Cerebellar nuclear complex (tissue), 1 donor: ENCODE measurements at places on chromosomes 11 and 22.

- no peak for DNase-seq
Measured at GRCh38 chr22:40051322-40051721, 56.6 kb downstream of the FAM83F start.

DNA sequence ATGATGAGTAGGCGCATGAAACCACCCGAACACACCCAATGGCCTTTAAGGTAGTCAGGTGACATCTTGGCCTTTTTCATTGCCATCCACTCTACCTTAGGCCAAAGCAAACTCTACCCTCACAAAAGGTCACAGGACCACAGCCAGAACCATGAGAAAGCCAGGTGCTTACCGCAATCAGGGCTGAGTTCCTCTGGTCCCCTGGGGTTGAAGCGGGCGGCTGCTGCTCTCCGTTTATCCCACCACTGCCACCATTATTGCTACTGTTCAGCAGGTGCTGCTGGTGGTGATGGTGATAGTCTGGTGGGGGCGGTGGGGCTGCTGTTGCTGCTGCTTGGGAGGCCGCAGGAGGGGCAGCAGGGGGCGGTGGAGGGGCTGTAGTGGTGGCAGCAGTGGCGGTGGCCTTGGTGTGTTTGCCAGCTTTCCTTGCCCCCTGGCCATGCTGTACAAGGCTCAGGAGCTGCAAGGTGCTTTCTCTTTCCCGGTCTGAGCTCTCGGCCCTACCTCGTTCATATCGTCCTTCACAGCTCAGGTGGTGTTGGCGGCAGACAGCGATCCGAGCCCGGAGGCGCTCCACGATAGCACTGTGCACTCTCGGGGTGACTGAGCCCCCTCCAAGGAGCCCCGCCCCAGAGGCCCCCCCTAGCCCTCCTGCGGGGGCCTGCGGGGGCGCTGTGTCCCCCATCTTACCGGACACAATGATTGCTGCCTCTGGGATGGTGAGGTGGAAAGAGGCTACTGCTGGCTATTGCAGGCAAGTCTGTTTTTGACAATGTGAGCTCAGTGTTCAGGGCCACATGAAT, 1.6 kb downstream of the MAML2 start:
- DNase-seq: no peak

DNA sequence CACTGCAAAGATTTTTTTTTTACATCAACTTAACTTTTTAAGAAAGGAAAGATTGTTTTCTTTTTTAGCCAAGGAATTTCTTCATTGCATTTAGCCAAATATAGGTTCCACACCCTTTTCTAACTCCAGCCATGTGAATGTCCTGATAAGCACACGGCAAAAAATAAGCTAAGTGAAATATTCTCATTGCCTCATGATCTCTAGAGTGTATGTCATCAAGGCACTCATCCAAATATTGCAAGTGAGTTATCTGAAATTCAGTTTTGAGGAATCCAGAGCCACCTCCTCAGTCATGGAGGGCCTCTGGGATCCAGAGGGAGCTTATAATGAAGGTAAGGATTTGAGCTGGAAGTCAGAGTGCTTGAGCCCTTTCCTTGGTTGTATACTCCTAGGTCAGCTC, 80.0 kb downstream of the BLID start:
- no peak for DNase-seq

GRCh38 chr11:18364495-18365073, 29.8 kb upstream of the LDHA start:
- DNase-seq: no peak

DNA sequence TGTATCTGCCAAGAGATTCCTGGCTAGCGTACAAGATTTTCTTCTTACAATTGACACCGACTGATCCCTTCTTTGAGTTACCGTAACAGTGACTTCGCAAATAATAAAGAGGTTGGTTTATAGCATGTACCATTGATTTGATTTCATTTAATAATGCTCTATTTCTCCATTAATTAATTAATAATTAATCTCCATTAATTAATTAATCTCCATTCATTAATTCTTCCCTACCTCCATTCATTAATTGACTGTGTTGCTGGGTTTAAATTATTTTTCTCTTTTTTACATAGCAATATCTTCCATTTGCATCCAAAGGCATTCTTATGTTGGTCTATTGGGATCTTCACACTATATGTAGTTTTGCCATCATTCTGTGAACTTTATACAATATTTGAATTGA, 21.0 kb downstream of the OR5AS1 start:
- DNase-seq: no peak

- no peak for DNase-seq
Measured at GRCh38 chr11:47233989-47234668, 14.5 kb downstream of the ACP2 start.

DNA sequence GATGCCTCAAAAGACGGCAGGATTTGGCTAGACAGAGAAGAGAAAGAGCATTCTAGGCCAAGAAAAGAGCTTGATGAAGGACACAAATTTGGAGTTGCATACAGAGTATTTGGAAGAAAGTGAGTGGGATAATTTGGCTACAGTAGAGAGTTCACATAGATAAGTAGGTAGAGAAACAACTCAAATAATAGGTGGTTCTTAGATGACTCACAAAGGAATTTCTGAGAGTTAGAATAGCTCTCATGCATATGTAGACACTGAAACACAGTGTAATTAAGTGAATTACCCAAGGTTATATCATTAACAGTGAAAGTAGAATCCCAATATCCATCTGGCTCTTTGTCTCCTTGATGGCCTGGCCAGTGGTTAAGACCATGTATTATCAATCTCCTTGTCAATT, 228.6 kb upstream of the DDI1 start:
- no peak for DNase-seq

- no peak for DNase-seq
Measured at GRCh38 chr22:22840780-22841179, 46.8 kb upstream of the IGLL5 start.

DNA sequence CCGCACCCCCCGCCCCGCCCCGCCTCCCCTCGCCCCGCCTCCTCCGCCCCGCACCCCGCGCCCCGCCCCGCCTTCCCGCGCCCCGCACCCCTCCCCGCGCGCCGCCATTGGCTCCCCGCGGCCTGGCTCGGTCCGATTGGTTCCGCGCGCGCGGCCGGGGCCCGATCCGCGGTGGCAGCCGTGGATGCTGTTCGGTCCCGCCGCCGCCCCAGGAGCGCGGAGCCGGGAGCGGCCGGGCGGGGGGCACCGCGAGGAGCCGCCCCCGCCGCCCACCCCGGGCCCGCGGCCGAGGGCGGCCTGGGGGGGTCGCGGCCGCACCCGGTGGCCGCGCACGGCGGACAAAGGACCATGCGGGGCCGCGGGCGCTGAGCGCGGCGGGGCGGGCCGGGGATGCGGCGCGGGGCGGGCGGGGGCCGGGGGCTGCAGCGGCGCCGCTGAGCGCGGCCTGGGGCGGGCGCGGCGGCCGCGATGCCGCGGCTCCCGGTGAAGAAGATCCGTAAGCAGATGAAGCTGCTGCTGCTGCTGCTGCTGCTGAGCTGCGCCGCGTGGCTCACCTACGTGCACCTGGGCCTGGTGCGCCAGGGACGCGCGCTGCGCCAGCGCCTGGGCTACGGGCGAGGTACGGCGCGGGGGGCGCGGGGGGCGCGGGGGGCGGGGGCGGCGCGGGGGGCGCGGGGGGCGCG, at the start of gene B4GALNT4:
B4GALNT4 (plus strand) TSS at position 164 of the 683 bp plus-strand sequence; CDS start at position 469, 305 bp downstream.
- no peak for DNase-seq

DNA sequence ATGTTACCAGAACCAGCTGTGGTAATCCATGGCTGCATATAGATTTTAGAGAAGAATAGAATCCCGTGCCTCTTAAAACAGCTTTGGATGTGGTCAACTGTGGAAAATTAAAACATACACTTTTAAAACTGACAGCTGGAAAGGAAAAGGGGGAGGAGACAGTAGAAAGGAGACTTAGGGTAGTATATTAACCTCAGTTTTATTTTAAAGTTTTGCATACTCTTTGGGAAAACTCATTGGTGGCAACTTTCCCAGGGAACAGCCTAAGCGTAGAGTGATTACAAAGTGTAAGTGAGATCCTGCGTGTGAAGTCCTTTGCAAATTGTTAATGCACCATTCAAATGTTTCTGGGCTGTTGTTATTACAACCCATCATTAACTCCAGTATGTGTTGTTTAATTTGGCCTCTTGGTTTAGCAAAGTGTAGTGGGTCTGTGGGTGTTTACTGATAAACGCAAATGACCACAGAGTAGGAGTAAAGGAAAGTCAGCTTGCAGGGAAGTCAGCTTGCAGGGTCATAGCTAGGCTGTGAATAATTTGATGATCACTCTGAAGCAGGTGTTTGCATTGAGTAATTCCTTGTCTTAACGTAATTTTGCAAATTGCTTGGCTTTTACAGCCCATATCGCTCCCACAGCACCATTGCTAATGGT, 88.0 kb upstream of the DBX1 start:
- DNase-seq: no peak

GRCh38 chr11:63592975-63593395, 21.2 kb downstream of the PLAAT3 start:
- no peak for DNase-seq

DNA sequence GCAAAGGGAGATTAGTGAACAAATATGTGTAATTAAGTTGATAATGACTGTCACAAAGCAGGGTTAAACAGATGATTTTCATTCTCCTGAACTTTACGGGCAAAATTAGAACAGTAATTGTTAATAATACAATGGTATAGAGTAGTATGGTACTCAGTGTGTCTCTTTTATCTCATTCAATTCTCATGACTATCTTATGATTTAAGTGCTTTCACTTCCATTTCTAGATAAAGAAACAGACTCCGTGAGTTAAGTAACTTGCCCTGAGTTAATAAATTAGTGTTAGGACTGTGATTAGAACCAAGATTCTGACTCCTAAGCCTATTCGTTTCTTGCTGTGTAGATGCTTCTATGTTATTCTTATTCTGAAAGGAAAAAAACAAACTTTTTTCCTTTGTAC, 22.0 kb downstream of the PIH1D2 start:
- no peak for DNase-seq

DNA sequence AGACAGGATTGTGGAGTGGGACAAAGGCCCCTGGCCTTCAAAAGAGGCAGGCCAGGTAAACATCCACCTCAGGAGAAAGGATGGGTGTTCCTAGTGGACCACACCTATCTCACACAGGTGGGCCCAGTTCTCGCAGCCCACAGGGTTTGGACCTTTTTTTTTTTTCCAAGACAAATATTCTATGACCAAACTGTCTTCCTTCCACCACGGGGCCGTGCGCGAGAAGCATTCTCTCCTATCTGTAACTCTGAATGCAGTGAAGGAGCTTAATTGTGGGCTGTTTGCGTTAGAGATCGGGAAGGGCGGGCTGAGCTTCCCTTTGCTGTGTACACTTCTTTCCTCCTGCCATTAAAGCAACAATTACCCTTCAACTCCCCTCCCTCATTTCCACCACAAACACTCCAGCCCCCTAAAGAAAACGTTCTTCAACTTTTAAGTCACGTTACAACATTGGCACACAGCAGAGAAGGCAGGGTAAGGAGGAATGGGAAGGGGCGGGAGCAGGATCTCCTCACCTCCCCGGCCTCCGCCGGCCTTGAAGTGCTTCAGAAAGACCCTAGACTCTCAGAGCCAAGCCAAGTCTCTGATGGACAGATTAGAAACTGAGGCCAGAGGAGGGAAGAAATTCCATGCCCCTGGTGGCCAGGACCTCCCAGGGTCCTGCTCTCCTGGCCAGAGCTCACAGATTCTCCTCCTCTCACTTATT, 238.4 kb downstream of the BUD13 start:
- DNase-seq: no peak

- no peak for DNase-seq
Measured at GRCh38 chr11:76658651-76659650, 11.6 kb downstream of the LRRC32 start.

- DNase-seq: no peak
Measured at GRCh38 chr22:43333978-43334377, 9.2 kb downstream of the SCUBE1 start.

- no peak for DNase-seq
Measured at GRCh38 chr11:108733479-108734116, 68.7 kb downstream of the DDX10 start.

GRCh38 chr11:77093056-77093891, 9.4 kb upstream of the OMP start:
- no peak for DNase-seq

DNA sequence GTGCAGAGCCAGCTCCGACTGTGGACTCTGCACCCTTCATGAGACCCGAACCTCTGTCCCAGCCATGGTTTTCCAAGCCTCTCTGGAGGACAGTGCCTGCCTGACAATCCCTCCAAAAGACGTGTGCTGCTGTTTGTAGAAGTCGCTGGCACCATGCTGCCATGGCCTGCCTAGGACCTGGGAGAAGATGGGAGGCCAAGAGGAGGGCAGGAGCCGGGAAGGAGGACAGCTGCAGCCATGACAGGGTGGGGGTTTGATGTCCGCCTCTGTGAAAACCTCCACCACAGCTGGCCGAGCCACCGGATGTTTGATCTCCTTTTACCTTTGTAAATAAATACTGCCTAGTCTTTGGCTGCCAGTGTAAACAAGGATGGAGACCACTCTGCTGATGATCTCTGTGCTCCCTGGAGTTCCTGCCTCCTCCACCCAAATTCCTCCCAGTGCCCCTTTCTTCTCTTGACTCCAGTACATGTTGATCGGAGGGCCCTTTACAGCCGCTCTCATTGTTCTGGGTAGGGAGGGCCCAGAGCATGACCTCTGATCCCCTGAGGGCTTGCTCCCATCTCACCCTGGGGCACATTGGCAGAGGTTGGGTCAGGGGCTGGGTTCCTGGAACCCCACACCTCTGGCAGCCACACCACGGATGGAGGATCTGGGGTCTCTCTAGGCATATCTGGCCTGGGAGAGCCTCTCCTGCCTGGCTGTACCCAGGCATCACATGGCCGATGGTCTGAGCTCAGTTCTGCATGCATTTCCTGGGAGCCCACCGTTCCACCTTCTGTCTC, 66.9 kb downstream of the BCR start:
- no peak for DNase-seq

DNA sequence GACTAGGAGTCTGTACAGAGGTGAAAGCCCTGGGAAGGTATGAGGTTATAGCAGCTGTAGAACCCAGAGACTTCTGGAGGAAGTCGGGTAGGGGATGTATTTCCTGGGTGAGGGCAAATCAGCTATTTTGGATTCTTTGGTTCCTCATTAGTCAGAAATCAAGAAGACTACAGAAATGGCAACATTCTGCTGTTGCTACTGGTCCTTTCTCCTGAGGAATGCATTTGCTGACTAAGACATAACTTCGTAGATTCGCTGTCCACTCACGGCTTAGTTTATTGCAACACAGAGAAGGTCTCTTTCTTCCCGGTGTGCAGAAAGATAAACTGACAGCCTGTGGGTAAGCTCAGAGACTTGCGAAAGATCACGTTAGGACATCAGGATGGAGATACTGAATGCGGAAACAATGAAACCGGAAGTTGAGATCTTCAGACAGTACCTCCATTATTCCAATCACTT, 25.3 kb upstream of the SESN3 start:
- no peak for DNase-seq

- DNase-seq: no peak
Measured at GRCh38 chr11:21566521-21567117, 626.3 kb upstream of the ANO5 start.

GRCh38 chr11:18778468-18778867, 13.1 kb downstream of the PTPN5 start:
- no peak for DNase-seq

GRCh38 chr22:40553014-40553554, 83.4 kb downstream of the MRTFA start:
- DNase-seq: no peak

- DNase-seq: no peak
Measured at GRCh38 chr11:78400702-78401101, 16.9 kb downstream of the GAB2 start.
